ENCODE measurements at places on chromosomes 16 and 17.

- DNase-seq: no peak
These were observed 11.7 kb upstream of the SEC14L1 start for GRCh38 chr17:77128896-77129567.

- no peak for DNase-seq
These were observed 15.0 kb downstream of the MRM1 start for GRCh38 chr17:36616061-36617029.

DNA sequence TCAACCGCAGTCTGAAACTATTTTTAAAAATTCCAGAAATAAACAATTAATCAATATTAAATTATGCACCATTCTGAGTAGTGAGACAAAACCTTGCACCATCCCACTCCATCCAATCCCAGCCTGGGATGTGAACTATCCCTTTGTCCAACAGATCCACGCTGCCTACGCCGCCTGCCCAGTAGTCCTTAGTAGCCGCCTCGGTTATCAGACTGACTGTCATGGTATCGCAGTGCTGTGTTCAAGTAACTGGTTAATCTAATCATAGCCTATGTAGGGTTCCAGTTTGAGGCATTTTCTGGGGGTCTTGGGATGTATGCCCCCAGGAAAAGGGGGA, 437.7 kb downstream of the HS3ST3B1 start:
- DNase-seq: no peak

DNA sequence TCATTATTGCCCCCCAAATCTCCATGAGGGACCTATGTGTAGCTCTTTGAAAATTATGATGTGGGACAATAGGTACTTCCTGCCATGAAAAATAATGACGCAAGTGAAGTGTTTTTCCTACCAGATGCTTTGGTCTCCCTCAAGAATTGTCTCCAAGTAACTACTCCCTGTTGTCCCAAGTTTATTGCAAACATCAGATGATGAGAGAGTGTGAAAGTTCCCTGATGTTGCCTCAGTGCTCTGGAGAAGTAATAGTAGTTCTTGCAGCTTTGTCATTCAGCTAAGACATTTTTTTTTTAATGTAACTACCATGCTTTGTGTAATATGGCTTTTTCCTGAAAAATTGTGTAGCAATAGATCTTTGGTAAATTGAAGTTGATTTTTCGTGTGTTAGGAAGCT, 20.1 kb downstream of the LPCAT2 start:
- DNase-seq: no peak

DNA sequence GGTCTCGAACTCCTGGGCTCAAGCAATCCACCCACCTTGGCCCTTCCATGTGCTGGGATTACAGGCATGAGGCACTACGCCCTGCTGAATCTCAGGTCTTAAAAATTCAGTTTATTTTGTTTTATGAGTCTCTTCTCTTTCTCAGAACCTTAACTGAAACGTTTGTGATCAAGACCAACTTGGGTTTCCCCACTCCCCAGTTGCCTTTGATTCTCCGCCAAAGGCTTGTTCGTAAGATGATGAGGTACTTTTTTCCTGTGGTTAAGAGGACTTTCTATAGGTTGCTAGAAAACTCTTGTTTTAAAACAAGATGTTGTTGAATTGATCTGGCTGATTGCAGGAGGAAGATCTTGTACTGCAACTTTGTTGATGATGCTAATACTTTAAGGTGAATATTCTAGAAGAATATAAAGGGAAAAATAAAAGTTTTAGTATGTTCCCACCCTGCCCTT, 11.7 kb downstream of the ABCC1 start:
- DNase-seq: no peak

Data from NCI-H1930 (cell line).